ENCODE measurements at places on chromosomes 3 and 15. TPM values are rescaled to one million over a fixed set of nuclear protein-coding genes. Genes with fewer than 3 reads are reported as not detected.

The ZNF148 gene
- 22.8 TPM for polyA plus RNA-seq

The PLCH1 gene
- polyA plus RNA-seq: 0.41 TPM

The KLHL40 gene
- 93.7 TPM for polyA plus RNA-seq

The DUOXA1 gene
- polyA plus RNA-seq: not detected

DNA sequence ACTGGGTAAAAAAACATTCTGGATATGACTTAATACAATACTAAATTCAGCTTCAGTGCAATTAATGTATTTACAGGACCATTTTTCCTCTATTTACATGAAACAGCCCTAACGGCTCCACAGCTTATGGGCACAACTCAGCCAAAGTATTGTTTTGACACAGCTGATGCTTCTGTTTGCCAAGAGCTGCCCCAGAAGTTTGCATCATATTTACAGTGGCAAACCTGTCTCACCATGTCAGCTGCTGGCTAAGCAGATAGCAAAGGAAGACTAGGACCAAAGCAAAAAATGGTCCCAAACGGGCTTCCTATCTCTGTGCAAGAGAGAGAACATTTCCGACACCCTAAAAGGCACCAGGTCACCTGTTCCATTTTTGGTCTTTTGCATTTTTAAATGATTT, 94.5 kb downstream of the ADAMTS9 start:
- DNase-seq: no peak

DNA sequence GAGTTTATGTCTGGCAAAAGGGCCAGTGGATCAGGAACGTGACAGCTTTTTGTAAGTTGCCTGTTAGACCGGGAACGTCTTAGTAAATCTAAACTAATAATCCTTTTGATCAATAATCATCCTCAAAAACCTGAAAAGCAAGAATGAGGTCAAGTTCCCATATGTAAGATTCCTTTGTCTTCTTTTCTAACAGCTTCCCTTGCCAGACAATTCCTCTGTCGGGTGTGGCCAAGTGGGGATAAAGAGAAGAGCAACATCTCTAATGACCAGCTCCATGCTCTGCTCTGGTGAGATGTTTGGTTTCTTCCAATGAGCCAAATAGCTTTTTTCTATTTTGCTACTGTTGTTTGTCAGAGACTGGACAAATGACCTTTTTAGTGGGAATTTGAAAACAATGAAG, 19.8 kb downstream of the FANCD2OS start:
- DNase-seq: no peak
